ENCODE measurements at places on chromosomes 11 and 22.
A peak's percentile ranks its signal among the peaks of the same experiment; 100 is the strongest.

DNA sequence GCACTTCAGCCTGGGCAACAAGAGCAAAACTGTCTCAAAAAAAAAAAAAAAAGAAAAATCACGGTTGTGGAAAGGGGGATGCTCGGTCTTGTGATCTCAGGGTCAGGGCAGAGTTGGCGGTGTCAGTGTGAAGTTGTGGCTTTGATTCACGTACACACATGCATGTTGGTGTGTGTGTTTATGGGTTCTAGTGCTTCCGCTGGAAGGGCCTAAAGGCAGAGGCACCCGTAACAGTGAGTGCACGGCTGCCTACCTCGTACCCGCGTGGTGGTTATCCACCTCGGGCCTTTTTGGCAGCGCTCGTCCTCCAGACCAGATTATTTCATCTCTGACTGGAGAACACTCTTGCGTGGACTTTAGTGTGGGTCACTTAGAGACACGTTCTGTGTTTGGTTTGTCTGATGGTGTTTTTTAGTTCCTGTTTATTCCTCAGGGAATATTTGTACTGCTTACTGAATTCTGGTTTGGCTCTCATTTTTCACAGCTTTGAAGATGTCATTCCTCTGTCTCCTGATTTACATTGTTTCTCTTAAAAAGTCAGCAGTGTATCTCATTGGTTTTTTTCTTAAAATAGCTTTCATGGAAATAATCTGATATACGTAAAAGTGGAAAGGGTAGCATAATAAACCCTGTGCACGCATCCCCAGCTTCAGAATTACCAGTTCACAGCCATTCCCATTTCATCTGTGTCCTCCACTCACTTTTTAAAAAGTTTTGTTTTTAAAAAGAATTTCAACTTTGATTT, 15.6 kb downstream of the ZBED4 start:
- no peak for DNase-seq

GRCh38 chr22:42939451-42939881, 75.5 kb downstream of the PACSIN2 start:
- no peak for DNase-seq

DNA sequence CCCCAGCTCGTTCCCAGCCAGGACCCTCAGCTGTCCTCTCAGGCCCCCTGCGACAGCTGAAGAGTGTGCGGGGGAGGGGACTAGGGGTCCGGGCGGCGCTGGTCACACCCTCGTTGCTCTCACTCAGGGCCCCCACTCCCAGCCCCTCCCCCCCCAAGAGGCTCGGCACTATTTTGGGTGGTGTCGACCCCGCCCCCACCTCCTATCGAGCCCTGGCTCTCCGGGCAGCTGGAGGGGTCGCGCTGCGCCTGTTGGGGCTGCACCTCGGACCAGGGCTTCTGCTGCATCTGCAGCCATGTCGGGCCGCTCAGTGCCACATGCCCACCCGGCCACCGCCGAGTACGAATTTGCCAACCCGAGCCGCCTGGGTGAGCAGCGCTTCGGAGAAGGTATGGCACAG, at the start of gene HSPB2:
HSPB2 (plus strand) TSS at position 200 of the 400 bp plus-strand sequence; CDS start at position 296, 96 bp downstream.
- DNase-seq: no peak

- DNase-seq: no peak
These were observed 38.3 kb downstream of the MADD start for GRCh38 chr11:47308050-47308823.

DNA sequence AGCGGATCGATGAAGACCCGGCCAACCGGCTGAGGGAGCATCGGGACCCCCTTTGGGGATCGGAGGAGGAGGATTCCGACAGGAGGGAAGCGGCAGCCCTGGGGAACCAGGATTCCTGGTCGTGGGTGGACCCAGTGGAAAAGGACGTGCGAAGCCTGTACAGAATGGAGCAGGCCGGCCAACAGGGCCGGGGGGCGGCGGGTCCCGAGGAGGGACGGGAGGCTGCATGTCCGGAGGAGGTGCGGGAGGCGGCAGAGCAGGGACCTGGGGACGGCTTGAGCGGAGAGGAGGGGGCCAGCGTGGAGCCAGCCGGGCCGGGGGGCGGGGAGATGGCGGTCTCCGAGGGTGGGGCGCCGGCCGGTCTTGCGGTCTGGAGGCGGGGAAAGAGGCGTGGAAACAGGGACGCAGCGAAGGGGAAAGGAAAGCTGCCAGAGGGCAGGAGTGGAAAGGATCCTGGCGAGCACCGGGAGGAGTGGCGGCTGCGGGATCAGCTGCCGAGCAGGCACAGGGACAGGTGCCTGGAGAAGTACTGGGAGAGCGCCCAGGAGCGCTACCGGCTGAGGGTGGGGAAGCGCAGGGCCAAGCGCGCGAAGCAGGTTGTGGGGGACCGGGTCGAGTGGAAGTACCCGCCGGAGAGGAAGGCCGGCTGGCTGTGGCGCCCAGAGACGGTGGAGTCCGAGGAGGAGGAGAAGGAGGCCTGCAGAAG, at the start of gene ANO5:
ANO5 (plus strand) TSS at position 444 of the 706 bp plus-strand sequence. CDS start 408 bp downstream, outside the sequence.
- DNase-seq: no peak

DNA sequence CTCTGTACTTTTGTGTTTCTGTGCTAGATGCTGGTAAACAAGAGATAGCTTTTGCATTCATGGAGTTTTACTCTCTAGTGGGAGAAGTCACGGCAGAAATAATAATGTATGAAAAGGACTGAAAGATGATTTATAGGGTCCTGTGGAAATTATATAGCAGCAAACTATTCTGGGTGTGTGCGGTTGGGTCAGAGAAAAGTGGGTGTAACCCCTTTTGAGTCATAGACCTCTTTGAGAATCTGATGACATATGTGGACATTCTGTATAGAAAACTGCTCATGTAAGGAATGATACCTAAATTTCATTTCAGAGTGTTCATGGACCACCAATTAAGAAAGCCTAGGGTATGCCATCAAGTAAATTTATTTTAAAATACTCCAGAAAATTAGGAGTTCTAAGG, 54.4 kb downstream of the TMEM135 start:
- no peak for DNase-seq

- no peak for DNase-seq
These were observed 7.9 kb downstream of the ABTB2 start for GRCh38 chr11:34349882-34350281.

- DNase-seq: no peak
These were observed 387.5 kb downstream of the KCNA4 start for GRCh38 chr11:29629286-29629685.

- no peak for DNase-seq
These were observed at the start of gene KCNC1 for GRCh38 chr11:17734418-17734911. KCNC1 (plus strand) TSS chr11:17734781; CDS start chr11:17736003, 1,222 bp downstream.

- DNase-seq: no peak
These were observed 8.4 kb downstream of the MRGPRF start for GRCh38 chr11:69004411-69005182.

DNA sequence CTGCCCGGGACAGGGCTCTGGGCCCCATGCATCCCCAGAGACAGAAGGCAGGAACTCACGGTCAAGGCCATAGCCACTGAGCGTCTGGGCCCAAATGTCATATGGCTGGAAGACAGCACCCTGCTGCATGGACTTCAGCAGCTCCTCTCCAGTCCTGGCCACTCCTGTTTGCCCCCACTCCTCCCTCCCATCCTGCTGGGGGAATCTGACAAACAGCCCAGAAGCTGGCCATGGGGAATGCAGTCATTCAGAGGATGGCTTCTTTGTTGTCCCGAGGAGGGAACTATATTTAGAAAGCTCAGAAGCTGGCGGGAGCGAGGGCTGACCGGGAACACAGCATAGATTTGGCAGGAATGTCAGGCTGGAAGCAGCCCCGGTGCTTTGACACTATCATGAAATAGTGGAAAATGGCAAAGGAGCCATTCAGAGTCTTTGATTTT, 35.0 kb downstream of the DKK3 start:
- DNase-seq: no peak

DNA sequence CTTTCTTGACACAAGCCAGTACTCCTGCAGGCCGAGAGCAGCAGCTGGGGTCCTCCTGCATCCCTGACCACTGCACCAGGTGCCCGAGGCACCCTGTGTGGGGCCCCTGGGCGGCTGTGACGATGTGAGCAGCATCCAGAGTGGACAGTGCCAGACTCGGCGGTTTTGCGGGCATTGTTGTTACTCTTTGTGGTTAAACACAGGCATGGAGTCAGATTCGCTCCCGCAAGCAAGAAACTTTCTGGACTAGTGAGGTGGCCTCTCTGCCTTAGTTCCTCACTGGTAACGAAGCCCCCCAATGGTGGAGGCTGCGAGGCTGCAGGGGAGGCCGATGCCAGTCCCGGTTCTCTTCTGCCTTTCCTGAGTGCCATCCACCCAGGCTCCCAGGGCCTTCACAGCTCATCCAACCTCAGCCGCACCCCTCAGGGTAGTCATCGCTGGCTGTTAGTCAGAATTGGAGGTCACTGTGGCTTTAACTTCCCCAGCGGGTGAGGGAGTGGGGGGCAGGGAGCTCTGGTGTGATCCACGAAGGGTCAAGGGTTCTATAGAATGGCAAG, 3.7 kb upstream of the CLDN5 start:
- DNase-seq: no peak

DNA sequence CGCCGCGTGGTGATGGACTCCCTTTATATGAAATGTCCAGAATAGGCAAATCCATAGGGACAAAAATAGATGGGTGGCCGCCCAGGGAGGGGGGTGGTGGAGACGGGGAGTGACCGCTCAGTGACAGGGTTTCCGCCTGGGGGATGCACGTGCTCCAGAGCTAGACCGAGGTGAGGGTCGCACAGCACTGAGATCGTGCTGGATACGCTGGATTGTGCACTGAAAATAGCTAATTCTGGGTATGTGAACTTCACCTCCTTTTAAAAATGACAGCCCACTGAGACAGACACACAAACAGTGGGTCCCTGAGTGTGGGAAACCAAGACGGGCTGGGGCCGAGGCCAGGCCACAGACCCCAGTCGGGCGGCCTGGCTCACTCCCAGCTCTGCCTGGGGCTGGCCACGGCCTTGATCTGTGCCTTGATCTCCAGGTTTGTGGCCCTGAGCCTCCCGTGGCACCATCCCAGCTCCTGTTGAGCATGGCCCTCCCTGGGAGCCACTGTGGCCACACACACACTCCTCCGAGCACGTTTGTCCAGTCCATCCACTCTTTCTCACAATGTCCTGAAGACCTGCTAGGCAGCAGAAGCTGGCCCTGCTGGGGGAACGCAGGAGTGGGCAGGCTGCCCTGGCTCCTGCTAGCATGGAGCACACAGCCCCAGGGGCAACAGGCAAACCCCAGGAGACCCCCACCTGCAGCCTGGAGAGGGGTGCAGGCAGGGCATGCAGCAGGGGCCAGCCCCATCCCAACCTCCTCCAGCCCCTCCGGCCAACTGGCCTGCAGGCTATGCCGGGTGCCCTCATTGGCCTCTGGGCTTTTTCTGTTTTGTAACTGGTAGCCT, 41.0 kb upstream of the TH start:
- DNase-seq: no peak

GRCh38 chr11:134037046-134037908, 31.6 kb upstream of the JAM3 start:
- no peak for DNase-seq

GRCh38 chr11:122706291-122707088, 51.0 kb downstream of the UBASH3B start:
- peak; percentile 78 for DNase-seq

Data from HS-5 (cell line).